ENCODE measurements at places on chromosomes 6 and 20.

DNA sequence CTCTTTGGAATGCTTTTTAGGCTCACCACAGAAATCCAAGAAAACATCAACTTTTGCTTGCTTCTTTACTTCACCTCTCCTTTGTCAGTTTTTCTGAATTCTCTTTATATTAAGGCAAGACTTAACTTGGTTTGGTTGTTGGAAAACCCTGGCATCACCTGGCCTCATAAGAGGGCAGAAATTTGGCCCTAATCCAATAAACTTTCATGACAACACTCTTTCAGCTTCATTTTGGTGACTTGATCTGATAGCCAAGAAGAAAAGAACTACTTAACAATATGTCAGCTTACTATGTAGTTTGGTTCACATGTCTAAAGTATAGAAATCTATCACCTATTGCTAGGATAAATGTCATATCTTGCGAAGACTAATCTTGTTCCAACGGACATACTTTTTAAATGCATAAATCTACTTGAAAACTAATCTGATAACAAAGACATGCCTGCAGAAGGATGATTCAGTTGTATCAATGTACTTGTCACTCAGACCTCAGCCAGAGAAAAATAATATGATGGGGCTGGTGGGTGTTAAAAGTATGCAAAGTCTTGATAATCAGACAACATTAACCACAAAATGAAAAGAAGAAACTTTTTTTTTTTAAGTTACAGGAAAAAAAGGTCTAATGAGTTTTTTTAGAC is 19.3 kb upstream of the HBS1L start:
- DNase-seq, result no peak

DNA sequence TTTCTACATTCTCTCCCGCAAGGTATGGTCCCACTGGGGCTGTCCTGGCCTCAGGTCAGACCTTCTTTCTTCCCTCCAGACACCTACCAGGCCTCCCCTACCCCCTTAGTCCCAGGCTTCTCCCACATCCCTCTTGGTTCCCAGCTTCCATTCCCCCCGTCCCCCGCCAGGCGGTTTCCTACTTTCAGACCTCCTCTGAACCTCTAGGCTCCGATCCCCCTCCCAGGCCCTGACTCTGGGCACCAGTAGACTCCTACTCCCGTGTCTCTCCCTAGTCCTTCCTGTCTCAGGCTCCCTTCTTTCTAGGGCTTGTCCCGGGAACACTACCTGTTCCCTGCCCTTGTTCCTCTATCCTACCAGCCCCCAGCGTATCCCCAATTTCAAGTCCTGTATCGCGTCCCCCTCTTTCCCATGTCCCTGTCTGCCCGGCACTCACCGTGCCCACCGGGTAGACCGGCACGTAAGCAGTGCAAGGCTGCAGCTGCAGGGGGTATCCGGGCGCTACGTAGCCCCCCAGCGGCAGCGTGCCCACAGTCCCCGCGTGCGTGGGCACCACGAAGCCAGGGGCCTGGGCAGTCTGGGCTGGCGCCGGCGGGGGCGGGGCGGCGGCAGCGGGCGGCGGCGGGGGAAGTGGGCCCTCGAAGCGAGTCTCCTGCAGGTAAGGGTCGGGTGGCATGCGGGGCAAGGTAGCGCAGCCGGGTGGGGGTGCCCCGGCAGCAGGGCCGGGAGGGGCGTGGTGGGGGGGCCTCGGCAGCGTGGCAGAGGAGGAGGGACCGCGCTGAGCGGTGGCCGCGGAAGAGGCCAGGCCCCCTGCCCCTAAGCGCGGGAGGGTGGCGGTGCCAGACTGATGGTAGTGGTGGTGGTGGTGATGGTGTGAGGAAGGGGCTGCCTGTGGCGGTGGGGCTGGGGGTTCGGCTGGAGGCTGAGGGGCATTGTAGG is 1.5 kb downstream of the PRRT1 start:
- peak; percentile 52 for DNase-seq

- no peak for DNase-seq
Measured at GRCh38 chr20:23200914-23201313, 114.8 kb upstream of the CD93 start.

DNA sequence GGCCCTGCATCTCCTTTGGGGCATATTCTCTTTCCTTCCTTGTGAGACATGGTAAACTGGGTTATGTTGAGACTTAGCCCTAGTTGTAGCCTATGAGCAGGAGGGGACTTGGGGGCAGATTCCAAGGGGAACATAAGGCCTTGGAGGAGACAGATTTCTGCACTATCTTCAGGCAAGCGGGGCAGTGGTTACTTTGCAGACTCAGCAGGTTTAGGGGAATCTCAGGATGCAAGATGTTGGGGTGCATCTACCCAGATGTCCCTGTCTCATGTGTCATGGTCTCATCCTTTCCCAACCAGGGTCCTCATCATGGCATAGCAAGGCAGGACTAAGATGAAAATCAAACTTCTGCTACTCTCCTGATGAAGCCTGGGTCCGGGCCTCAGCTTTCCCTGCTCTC is 58.6 kb upstream of the PTPRT start:
- DNase-seq, result no peak

GRCh38 chr20:1381753-1382591 is 10.9 kb downstream of the FKBP1A start:
- no peak for DNase-seq

GRCh38 chr6:1009103-1009502 is 302.8 kb upstream of the FOXQ1 start:
- no peak for DNase-seq

- DNase-seq, result no peak
Measured at GRCh38 chr20:4083098-4083865, 67.9 kb upstream of the RNF24 start.

DNA sequence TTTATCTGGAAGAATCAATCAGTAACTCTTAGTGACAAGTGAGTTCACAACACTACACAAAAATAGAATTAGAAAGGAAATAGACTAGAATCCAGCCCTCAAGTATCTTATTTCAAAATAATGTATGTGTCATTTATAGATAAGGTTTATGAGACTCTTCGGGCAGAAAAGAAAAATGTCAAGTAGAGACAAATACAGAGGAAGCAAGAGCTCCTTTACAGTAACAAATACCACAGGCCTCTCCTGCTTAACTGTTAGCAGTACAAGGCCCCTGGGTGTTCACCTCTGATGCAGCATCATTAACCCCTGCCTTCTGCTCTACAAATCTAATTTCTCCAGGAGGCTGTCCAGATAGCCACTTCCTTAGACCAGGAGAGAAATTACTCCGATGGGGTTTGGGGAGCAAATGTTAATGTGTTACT is 76.7 kb downstream of the UBE3D start:
- DNase-seq, result no peak

DNA sequence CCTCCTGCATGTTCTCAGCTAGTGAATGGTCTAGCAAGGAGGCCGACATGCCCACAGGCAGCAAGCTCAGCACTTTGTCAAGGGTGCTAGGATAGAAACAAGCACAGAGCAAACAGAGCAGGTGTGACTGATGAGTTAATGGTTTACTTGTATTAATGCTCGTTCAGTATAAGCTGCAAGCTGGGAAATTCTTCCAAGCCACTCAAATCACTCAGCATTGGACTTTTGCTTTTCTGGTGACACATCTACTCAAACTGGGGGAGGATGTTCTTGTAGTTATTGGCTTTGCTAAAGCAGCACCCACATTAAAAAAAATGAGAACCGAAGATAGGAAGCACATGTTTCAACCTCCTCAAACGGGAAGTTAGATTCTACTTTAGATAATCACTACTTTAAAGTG is 43.1 kb upstream of the NEDD9 start:
- no peak for DNase-seq
